ELR (cell line): ENCODE measurements at places on chromosomes 3 and 15.

DNA sequence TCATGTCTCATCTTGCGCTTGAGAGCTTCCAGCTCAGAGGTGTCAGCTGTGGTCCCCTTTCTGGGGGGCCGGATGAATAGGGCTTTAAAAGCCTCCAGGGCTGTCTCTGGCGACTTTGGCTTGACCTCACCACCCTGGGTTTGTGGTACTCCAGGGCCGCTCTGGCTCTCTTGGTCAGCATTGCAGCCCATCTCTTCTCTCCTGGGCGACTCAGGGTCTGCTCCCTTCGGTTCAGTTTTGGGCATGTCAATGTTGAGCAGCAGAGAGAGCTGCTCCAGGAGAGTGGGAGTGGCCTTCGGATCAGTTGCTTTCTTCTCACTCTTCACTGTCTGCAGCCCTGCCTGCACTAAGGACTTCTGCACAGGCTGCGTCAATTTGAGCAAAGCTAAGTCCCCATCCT, 127.9 kb downstream of the FMN1 start:
- DNase-seq, result no peak

- no peak for DNase-seq
These were observed 4.7 kb downstream of the SMAD3 start for GRCh38 chr15:67070150-67070549.

- no peak for DNase-seq
These were observed 54.3 kb upstream of the MEF2A start for GRCh38 chr15:99511531-99511865.

DNA sequence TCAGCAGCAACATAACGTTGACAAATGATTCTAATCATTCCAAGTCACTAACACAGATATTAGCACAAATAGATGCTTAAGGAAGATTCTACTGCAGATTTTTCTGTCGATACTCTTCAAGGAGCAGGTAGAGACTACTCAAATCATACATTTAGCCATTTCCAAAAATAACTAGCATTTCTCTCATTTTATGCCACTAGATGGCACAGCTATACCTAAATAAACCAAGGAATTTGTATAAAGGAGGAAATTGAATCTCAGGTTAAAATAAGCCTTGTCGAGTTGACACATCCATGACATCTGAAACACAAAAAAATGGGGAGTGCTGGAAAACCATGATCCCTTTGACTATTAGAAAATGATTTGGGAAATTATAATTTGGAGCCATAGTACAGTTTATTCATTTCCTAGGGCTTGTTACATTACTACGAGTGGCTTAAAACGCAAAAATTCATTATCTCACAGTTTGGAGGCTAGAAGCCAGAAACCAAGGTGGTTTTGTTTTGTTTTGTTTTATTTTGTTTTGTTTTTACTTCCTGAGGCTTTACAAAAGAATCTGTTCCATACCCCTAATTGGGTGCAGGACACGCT, 59.5 kb upstream of the STRIT1 start:
- peak; percentile 62 for DNase-seq

DNA sequence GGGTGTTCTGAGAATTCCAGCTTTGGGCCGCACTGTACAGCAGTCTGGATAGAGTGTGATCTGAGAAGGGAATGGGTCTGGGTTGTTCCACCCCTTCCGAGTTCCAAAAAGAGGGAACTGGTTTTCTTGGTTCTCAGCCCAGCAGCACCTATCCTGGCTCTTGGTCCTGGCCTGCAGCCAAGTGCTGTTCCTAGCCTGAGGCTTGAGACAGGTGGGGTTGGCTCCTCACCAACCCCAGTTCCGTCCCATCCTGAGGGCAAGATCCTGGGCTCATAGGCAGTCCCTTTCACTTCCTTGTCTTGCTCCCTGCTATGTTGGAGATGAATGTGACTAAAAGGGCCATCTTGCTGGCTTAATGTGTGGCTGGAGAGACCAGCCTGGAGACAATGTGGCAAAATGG, 15.2 kb downstream of the IVD start:
- no peak for DNase-seq

DNA sequence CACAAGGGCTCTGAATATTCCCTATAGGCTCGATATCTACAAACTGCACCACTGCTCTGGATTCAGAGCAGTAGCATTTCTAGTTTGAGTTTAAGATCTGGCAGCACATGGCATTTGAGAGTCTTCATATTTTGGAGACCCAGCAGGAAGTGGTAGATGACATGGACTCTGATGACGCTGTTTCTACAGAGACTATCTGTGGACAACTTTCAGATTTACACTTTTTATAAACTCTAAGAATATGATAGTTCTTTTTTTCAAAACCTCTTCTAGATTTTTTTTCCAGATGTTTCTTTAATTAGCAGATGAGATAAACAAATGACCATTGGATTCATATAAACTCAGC, 35.8 kb downstream of the ARMC8 start:
- no peak for DNase-seq

GRCh38 chr15:92197746-92198145, 195.9 kb upstream of the ST8SIA2 start:
- DNase-seq, result no peak

DNA sequence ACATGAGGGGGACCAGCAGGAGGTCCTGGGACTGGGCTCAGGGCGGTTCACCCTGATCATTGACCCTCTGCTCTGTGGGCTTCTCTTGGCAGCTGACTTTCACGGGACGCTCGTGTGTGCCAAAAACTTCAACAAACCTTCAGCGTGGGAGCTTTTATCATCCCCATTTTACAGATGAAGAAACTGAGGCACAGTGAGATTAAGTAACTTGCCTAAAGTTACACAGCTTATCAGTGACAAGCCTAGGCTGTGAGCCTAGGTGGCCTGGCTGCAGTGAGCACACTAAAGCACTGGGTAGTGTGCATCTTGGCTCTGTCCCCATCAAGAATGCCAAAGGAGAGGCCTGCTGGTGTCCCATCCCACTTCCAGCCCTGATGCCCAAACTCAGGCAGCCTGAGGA, 23.6 kb upstream of the DUSP7 start:
- no peak for DNase-seq

DNA sequence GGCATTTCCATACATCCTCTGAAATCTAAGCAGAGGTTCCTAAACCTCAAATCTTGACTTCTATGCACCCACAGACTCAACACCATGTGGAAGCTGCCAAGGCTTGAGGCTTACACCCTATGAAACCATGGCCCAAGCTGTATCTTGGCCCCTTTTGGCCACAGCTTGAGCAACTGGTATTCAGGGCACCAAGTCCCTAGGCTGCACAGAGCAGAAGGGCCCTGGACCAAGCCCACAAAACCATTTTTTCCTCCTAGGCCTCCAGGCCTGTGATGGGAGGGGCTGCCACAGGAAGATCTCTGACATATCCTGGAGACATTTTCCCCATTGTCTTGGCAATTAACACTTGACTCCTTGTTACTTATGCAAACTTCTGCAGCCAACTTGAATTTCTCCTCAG, 54.4 kb upstream of the IL12A start:
- DNase-seq, result no peak

GRCh38 chr3:171883893-171884279, 40.7 kb downstream of the TMEM212 start:
- DNase-seq, result no peak

GRCh38 chr3:71117572-71118247, 465.8 kb downstream of the FOXP1 start:
- DNase-seq, result peak; percentile 76

- DNase-seq, result no peak
These were observed 25.4 kb downstream of the HES1 start for GRCh38 chr3:194161131-194162045.
